ENCODE measurements at places on chromosomes 3 and 15.

DNA sequence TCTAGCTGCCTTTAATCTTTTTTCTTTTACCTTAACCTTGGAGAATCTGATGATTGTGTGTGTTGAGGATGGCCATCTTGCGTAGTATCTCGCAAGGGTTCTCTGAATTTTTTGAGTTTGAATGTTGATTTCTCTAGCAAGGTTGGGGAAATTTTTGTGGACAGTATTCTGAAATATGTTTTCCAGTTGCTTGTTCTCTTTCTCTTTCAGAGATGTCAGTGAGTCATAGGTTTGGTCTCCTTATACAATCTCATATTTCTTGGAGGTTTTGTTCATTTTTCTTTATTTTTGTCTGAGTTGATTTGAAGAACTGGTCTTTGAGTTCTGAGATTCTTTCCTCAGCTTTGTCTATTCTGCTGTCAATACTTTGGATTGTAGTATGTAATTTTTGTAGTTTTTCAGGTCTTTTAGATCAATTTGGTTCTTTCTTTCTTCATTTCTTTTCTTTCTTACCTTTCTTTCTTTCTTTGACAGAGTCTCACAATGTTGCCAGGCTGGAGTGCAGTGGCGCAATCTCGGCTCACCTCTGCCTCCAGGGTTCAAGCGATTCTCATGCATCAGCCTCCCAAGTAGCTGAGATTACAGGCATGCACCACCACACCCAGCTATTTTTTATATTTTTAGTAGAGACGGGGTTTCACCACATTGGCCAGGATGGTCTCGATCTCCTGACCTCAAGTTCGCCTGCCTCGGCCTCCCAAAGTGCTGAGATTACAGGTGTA is 366.4 kb upstream of the RASGRP1 start:
- DNase-seq: no peak

GRCh38 chr3:100992231-100993012 is 799 bp downstream of the ABI3BP start:
- peak; percentile 43 for DNase-seq

DNA sequence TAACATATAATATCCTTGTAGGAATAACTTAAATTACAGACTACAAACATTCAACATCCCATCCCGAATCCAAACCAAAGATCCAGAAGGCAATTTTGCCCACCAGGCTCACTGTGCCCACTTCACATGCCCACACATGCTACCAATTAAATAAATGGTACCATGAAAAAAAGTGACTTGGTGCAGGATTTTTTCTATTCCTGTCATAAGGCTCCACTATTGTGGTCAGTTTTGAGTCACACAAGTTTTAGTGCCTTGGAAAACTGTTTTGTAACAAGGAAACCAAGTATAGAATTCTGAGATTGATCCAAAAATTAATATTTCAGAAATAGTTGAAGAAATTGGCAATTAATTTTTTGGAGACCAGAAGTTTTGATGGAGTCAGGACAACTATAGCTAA is 470.1 kb upstream of the THBS1 start:
- no peak for DNase-seq

- DNase-seq: no peak
These were observed 15.0 kb downstream of the UACA start for GRCh38 chr15:70748281-70748747.

- DNase-seq: no peak
These were observed 16.6 kb downstream of the MAP2K1 start for GRCh38 chr15:66403323-66403722.

GRCh38 chr15:55824857-55825613 is 82.1 kb upstream of the PRTG start:
- DNase-seq: no peak

- no peak for DNase-seq
These were observed 36.6 kb upstream of the CD47 start for GRCh38 chr3:108127301-108127988.

DNA sequence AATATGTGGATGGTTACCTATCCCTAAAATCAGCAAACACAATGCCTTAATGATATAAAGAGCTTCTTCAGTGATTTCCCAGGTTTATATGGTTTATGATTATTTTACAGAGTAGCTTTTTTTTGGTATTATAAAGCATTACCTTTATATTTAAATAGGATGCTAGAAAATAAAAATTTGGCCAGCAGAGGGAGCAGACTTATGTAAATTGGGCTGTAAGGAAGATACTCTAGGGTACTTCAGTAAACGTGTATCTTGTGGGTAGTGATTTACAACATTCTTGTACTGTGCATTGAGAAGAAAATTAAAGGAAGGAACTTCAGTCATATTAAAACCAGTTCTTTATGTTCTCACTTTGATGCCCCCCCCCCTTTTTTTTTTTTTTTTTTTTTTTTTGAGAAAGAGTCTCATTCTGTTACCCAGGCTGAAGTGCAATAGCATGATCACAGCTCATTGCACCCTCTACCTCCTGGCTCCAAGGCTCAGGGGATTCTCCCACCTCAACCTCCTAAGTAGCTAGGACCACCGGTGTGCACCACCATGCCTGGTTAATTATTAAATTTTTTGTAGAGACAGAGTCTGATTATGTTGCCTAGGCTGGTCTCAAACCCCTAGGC is 167.9 kb downstream of the BBX start:
- peak; percentile 19 for DNase-seq

DNA sequence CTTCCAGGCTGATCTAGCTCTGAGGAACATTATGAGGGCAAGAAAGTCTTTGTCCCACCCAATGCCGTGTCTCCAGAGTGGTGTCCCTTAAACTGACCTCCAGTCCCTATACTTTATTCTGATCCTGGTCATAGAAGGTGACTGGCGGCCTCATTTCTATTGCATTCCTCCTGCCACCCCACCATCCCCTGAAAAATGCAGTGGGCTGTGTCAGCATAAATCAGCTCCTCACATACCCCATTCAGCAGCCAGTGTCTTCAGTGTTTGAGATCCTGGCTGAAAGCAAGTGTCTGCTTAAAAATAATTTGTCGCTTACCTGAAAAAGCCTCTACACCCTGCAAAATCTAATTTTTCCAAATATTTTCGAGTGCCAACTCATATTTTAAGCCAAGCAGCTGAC is 346.1 kb downstream of the FEZF2 start:
- no peak for DNase-seq

DNA sequence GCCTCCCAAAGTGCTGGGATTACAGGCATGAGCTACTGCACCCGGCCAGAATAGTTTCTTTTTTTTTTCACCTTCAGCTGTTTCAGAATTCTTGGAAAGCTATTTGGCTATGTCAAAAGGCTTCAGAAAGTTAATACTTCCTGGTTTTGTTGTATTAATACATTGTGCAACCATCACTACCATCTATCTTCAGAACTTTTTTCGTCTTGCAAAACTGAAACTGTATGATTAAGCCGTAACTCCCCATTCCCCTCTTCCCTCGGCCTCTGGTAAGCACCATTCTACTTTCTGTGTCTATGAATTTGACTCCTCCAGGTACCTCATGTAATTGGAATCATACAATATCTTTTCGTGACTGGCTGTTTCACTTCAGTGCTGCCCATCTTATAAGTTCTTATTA is 5.2 kb upstream of the NOX5 start:
- no peak for DNase-seq

GRCh38 chr15:63593705-63594671 is 3.2 kb upstream of the FBXL22 start:
- no peak for DNase-seq

All from epithelial cell of proximal tubule (primary cell).